ENCODE measurements at places on chromosomes 1 and 21.

GRCh38 chr21:26892151-26892550 is 46.9 kb upstream of the ADAMTS1 start:
- no peak for DNase-seq

GRCh38 chr1:81551946-81552345 is 248.8 kb upstream of the ADGRL2 start:
- no peak for DNase-seq

GRCh38 chr1:217622042-217622441 is 8.8 kb downstream of the GPATCH2 start:
- no peak for DNase-seq

DNA sequence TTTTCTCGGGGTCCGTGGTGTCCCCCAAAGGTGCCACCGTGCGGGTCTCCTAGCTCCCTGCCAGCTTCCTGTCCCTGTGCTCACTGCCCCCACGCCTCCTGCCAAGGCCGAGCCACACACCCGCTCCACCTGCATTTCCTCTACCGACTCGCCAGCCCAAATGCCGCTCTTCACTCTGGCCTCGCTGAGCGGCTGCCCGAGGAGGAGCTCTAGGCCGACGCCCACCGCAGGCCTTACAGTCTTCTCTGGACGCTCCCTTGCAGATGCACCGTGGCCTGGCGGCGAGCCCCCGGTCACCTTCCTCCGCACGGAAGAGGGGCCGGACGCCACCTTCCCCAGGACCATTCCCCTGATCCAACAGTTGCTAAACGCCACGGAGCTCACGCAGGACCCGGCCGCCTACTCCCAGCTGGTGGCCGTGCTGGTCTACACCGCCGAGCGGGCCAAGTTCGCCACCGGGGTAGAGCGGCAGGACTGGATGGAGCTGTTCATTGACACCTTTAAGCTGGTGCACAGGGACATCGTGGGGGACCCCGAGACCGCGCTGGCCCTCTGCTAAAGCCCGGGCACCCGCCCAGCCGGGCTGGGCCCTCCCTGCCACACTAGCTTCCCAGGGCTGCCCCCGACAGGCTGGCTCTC is 26.3 kb downstream of the FTCD start:
- DNase-seq: no peak

- no peak for DNase-seq
Measured at GRCh38 chr1:87435484-87435883, 106.8 kb downstream of the LMO4 start.
